ENCODE measurements at places on chromosomes 7 and 10.

DNA sequence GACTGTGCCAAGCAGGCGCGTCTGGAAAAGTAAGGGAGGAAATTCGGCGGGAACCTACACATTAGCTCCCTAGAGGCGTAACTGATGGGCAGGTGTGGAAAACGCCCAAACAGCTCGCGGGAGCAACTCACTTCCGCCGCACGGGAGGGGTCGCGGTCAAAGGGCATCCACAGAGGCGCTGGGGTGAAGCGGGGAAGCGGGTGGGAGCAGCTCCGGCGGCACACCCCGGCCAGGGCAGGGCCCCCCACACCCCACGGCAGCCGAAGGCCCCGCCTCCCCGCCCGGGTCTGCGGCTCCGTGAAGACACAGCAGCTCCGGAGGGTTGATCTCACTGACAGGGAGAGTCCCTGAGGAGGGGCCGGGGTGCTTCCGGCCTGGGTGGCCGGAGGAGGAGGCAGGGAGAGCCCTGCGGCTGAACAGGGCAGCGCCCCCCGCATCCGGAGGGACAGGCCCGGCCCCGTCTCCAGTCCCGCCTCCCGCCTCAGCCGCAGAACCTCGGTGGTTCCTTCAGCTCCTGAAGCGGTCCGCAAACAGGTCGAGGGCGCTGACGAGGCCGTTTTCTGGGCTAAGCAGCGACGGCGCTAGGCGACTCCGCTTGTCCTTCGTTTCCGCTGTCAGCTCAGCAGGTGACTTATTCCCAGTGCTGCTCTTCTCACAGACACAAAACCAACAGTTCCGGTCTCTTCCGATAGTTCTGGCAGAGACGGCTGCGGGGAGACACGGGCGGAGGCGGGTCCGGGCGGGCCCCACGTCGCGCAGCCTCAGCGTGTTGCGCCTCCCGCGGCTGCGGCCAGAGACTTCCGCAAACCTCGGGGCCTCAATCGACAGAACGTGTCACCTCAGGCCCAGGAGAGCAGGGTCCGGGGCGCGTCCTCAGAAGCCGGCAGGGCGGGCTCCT, 276.1 kb downstream of the DNAJB6 start:
- DNase-seq, result peak; percentile 4

DNA sequence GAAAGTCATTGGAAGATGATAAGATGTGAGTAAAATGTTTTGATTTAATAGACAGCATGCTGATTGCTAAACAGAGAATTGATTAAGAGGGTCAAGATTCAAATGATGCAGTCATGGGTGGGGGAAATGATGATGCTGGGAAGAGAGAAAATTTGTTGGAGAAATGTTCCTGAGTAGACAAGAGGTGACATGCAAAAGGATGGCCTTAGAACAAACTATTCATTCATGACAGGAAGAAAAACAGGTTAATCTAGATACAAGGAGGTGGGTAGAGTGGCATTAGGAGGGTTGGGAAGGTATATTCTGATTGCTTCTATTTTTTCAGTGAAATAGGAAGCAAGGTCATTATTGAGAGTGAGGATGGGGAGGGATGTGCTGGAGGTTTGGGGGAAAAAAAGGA, 146.7 kb downstream of the SEM1 start:
- DNase-seq, result no peak

GRCh38 chr7:33774762-33775523, 130.4 kb upstream of the BMPER start:
- DNase-seq, result peak; percentile 85

DNA sequence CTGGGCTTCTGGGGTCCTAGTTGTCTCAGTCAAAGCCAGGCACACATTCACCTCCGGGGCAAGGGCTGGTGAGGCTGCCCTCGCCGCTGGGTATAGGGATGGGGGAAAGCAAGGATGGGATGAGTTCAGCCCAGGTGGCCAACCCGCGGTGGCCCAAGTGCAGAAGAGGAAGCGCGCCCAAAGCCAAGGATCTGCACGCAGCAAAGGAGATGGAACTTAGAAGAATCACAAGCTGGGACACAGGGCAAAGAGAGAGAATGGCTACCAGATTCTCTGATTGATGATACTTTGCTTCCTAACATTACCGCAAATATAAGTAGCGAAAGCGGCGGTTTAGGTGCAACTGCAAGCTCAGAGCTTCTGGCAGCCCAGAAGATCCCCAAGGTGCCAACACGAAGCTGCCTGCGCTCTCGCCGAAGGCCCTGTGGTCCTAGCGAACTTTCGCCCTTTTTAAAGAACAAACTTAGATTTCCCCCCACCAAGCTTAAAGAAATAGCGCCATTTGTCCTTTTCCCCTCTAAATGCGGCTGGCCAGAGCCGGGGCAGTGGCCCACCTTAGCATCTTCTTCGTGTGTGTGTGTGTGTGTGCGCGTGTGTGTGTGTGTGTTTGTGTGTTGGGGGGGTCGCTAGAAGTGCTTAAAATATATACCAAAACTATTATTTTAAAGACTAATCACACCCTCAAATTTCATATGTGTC, 927 bp upstream of the MKX start:
- no peak for DNase-seq

- DNase-seq, result no peak
These were observed 125.1 kb downstream of the RAPGEF5 start for GRCh38 chr7:22231806-22232205.

Data from astrocyte of the spinal cord (primary cell).